ENCODE measurements at places on chromosomes 7 and 10.

DNA sequence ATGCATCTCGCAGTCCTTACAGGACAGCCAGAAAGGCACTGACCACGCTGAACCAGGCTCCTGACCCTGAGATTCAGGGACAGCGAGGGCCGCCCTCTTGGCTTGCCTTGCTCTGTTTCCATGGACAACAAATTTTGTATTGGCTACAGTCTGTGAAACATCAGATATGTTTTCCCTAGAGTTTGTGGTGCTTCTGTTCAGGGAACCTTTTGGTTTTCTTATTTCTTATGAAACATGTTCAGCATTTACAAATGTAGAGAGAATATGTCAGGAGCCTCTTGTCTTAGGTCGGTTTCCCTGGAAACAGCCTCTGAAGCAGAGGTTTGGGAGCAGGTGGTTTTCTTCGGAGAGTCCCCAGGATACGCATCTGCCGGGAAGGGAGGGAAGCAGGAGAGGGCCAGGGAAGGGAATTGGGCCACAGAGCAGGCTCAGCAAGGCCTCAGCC lies 260.1 kb downstream of the CCDC3 start:
- DNase-seq, result no peak

DNA sequence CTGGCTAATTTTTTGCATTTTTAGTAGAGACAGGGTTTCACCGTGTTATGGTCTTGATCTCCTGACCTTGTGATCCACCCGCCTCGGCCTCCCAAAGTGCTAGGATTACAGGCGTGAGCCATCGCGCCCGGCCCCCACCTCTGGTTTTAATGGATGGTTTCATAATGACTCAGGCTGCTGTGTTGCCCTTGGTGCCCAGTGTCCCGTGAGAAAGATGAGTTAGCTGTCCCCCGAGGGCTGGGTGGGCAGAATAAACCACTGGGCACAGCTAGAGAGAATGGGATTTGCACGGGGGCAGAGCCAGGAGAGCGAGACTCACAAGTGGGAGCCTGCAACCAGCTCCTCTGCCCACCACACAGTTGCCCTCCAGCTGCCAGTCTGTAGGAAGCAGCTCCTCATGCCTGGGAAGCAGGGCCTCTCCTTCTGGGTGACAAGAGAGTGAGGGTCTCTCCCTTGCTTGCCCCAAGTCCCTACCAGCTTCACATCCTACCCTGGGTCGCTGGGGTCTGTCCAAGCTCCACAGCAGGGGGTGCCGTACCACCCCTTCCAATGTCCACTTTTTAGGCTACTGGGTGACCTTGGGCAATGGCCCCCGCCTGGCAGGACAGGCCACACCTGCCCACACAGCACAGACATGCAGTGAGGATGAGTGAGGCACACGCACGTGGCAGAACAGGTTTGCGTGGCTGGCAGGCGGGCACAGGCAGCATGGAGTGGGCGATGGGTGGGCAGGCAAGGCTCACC lies 16.1 kb upstream of the NDST2 start:
- DNase-seq, result no peak

DNA sequence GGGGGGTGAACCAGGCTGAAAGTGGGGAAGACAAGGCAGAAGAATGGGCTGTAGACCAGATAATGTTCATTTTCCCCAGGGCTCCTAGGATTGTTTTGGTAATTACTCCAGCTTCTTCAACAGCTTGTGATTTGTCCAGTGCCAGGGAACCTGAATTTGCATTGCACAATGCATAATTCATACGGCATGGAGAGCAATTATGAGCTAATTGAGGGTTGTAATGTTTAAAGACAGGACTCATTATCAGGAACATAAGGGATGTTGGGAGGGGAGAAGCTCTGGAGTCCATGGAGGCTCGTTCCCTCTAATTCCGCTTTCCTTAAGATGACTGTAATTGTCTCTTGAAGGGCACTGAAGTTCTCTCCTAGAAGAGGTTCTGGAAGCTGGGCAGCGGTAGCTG lies 405.0 kb upstream of the ZMIZ1 start:
- no peak for DNase-seq

GRCh38 chr7:157885140-157885539 lies 548.3 kb downstream of the DNAJB6 start:
- no peak for DNase-seq

GRCh38 chr7:128174386-128174785 lies 66.7 kb upstream of the LEP start:
- DNase-seq, result no peak

DNA sequence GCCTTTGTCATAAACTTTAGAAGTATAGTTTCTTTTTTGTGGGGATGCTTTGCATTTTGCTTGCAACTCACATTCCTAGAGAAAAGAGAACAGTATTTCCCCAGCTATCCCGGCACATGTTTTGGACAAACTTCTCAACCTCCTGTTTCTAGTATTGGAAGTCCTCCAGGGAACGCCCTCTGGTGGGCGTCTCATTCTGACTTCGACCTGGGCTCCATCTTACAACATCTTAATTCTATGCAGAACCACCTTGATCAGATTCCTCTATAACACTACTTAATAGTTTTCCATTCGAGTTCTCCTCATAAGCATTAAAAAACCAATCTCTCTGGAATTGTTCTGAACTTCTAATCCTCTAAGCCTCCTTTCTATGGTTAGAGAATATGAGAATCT lies 139.5 kb upstream of the FZD8 start:
- peak; percentile 8 for DNase-seq

GRCh38 chr10:24414597-24414996 lies 205.7 kb downstream of the KIAA1217 start:
- DNase-seq, result no peak

GRCh38 chr7:155233311-155234157 lies 64.1 kb upstream of the INSIG1 start:
- DNase-seq, result peak; percentile 32

DNA sequence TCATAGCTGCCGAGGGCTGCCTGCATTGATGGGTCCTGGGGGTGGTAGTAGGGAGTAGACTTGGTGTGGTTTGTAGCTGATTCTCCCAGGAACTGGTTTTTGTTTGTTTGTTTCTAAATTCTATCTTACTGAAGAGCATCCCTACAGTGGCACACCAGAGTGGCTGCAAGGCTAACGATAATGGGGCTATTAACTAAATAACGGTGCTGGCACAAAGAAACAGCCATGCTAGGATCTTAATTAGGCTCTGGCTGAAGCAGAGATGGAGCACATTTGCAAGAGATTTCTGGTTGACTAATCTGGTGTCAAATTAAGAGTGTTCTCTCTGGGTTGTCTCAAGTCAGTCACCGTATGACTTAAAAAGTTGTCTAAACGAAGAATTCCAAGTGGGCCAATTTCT lies 590.0 kb downstream of the NRG3 start:
- DNase-seq, result no peak

GRCh38 chr10:74770400-74770799 lies 56.0 kb upstream of the KAT6B start:
- no peak for DNase-seq

- DNase-seq, result no peak
Measured at GRCh38 chr7:38476764-38477163, 154.4 kb downstream of the AMPH start.

All from iris pigment epithelial cell (primary cell).